ENCODE measurements at places on chromosomes 3 and 15.

DNA sequence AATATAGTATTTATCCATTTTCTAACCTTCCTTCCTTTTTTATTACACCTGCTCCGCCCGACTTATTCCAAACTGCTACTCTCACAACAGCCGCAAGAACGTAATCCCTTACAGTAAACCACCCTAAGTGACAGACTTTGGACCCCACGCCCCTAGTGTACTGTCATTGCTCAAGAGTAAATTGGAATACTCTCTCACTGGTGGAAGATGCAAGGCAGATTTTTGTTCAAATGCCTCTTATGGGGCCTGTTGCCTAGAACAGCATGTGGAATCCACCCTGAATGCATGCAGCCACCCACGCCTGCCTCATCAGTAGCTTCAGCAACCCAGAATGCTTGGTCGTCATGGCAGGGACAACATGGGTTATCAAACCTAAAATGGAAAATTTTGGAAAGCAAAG, 226.2 kb upstream of the ST8SIA2 start:
- DNase-seq: no peak

DNA sequence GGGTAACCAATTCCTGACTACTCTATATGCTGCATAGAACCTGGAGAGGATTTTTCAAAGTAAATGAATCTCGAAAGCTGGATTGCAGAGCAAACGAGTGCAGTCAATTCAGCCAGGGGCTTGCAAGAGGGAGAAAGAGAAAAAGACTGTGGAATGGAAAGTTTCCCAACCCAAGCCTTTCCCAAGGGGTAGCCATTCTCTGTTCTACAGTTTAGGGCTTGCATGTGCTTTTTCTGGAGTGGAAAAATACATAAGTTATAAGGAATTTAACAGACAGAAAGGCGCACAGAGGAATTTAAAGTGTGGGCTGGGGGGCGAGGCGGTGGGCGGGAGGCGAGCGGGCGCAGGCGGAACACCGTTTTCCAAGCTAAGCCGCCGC, 511 bp upstream of the RARB start:
- no peak for DNase-seq

GRCh38 chr3:56101576-56101975, 366.7 kb downstream of the ERC2 start:
- no peak for DNase-seq

DNA sequence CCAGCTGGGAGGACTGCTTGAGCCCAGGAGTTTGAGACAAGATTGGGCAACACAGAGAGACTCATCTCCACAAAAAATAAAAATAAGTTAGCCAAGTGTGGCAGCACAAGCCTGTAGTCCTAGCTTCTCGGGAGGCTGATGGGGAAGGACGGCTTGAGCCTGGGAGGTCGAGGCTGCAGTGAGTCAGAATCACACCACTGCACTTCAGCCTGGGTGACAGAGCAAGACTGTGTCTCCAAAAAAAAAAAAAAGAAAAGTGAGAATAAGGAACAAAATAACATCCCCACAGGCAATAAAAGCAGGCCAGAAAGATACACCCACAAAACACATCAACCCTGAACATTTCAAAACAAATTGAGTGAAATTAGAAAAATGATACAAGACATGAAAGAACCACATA, 48.7 kb upstream of the OCA2 start:
- no peak for DNase-seq

- no peak for DNase-seq
Observed at GRCh38 chr15:78565951-78566774, 843 bp downstream of the CHRNA5 start.

GRCh38 chr3:170622369-170623159, 36.7 kb upstream of the SLC7A14 start:
- DNase-seq: no peak

DNA sequence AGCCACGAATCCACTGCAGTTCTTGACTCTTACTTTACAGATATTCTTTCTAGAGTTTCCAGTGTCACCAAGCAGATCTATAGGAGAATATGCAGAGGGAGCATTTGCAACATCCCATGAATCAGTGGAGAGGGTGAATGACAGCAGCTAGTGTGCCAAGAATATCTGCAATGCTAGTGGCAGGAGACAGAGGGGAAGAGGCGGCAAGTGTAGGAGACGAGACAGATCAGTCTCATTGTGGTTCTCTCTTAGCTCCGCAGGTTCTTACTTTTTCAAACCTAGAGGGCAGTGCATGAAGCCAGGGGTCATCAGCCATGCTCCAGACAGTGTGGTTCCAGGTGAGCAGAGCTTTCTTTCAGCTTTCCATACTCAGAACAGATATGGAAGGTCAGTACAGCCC, 744 bp downstream of the ZNF619 start:
- no peak for DNase-seq

DNA sequence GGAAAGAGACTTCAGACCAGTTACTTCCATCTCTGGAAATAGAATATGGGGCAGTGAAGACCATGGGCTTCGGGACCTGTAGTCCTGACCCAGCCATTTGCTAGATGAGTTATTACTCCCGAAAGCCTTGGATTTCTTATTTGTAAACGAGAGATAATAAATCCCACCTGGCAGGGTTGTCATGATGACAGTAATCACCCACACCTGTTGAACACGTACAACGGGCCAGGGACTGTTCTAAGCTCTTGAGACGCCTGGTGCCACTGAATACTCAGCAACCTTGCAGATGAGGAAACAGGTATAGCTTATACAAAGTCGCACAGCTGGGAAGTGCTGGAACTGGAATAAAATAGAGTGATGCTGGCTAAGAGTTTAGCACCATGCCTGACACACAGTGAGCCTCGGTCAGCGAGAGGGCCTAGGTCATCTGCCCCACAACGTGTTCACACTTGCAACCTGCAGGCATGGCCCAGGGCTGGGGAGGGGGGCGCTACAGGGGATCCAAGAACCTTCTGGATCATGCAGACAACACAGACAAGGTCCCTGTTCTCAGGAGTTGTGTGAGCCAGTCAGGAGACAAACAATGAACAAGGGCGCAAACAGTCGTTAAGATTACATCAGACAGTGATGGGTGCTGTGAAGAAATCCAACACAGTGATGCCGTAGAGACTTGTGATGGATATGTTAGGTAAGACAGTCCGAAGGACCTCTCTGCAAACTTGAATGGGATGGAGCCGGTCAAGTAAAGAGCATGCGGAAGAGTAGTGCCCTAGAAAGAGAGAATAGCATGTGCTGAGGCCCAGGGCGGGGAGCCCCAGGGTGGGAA, 89.2 kb downstream of the CORO2B start:
- DNase-seq: no peak

- no peak for DNase-seq
Observed at GRCh38 chr3:167102071-167102470, 278.0 kb downstream of the ZBBX start.

- DNase-seq: no peak
Observed at GRCh38 chr3:56059731-56060130, 408.5 kb downstream of the ERC2 start.

GRCh38 chr3:73029321-73029796, 32.1 kb upstream of the EBLN2 start:
- no peak for DNase-seq

GRCh38 chr3:158792709-158793108, 9.1 kb upstream of the MFSD1 start:
- no peak for DNase-seq

DNA sequence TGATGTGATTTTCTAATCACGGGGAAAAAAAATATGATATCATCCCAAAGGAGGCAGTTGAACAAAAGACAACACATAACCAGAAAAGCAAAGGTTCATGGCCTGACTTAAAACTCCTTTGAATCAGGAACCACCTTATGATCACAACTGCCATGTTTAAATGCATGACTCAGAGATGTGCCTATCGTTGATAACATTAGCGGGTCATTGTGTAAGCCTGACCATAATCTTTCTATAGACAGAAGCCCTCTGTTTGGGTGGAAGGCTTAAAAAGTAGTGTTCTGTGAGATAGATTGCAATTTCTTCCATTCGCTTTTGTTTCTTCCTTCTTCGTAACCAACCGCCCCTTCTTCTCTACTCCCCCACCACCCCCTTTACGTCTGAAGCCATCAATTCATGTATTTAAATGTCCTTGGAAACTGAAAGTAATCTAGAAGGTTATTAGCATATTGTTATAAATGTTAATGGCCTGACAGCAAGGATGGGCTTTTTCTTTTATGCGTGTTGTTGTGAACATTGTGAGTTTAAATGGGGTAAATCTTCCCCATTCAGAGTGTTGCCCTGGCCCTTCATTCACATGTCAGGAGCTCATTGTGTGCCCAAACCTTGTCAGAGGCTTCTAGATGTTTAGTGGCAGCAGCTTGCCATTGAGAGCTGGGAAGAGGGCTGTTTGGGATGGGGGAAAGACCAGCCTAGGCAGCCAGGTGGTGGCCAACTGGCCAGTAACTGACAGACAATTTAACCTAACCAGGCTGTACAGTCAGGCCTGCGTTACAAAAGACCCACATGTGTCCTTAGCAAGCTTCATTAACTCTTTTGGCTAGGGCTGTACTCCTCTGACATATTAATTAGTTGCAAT, 64.5 kb downstream of the EPHA3 start:
- DNase-seq: no peak

DNA sequence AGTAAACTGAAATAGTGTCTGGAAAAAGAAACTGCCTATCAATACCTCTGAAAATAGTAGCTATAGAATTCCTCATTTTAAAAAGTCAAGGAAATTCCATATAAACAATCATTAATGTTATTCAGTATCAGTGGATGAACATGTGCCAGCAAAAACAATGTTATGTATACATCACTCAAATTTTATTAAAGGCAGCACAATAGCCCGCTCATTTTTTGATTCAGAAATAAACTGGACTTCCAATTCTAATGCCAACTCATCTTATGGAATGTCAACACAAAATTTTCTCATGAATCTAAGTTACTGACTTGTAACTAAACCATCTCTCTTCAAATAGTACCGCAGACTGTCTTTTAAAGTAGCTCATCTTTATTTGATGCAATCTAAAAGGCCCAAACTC, 19.0 kb downstream of the THBS1 start:
- no peak for DNase-seq

DNA sequence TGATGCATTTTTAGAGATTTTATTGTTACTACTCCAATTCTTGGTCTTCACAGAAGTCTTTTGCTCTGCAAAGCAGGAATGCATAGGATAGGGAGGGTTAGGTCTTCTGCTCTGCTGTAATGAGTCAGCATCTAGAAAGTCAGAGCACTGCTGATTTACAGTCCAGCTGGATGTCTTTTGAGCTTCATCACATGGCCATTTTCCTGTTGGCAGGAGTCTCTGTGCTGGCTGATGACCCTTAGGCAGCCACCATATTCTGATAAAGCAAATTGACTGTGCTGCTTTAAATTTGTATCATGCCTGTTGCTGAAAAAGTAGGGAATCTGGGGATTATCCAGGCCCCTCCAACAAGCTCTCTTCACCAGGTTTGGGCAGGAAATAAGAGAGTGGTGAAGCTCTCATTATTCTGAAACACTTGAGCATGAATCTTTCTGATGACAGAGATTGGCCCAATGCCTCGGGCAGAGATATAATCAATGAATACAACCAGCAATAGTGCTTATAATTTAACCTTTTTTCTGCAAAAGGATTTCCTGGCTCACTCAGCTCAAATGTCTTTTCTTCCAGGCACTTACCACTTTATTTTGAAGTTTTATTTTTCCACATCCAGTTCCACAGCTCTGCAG, 9.7 kb upstream of the CRBN start:
- no peak for DNase-seq

GRCh38 chr15:51185213-51186159, 90.8 kb upstream of the TNFAIP8L3 start:
- no peak for DNase-seq

DNA sequence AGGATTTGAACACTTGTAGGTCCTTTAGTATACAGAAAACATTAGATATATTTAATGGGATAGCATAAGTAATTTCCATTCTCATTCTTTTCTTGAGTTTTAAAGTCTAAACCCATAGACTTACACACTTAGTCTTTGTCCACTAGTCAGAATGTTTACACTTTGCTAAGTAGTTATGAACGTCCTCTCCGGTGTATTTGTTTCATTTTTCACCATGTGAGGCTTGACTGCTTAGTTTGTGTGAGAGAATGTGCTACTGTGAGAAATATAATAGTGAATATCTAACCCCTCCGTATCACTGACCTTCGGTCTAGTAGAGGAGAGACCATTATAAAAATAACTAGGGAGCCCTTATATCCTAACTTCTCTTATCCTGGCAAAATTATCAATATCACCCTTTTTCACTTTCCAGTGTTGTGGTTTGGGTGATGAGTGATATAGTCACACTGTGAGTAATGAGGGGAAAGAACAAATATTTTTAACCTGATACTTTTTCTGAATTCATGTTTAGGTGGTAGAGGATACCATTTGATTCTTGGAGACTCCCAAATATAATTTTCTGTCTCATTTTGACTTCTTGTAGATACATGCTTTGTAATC, 122.4 kb downstream of the UBE2E2 start:
- DNase-seq: no peak

GRCh38 chr15:79967298-79968182, 3.5 kb downstream of the BCL2A1 start:
- DNase-seq: no peak

DNA sequence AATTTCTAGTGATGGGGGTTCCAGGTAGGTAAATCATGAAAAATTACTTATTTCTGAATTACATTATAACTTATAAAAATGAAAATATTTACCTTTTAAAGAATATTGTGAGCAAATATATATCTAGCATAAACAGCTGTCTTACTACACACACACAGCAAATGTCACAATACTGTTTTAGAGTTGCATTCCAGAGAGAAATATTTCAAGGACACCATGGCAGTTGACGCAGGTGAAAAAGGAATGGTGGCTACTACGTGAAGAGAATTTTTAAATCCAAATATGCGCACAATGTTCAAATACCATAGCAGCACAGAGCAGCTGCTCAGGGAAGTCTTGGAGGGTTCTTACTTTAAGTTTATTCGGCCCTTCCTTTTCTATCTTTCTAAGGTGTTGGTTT, 356.2 kb downstream of the CGGBP1 start:
- DNase-seq: no peak

- no peak for DNase-seq
Observed at GRCh38 chr3:173538410-173538809, 140.9 kb downstream of the NLGN1 start.

DNA sequence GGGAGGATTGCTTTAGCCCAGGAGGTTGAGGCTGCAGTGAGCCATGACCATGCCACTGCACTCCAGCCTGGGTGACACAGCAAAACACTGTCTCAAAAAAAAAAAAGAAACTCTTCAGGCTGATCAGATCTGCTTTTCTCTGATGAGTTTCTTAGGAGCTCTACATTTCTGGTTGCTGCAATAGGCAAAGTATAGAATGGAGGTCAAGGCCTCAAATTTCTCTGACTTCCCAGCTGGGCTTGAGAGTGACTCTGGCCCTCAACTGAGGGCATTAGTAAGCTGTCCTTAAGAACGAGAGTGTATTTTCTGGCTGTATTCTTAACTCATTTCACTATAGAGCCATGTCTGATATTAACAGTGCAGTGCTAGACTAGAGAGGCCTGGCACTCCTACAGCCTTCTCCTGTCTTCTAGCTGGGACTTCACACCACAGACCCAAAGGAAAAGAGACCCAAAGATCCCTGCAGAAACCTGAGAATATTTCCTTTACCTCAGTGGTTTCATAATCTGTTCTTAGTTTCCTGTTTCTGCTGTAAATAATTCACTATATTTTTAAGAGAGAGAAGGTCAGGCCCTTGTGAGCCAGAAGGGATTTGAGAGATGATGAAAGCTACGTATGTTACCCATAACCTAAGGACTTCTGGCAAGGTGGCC, 2.0 kb upstream of the NR1I2 start:
- DNase-seq: no peak

- DNase-seq: no peak
Observed at GRCh38 chr3:18633002-18633401, 207.9 kb upstream of the SATB1 start.

GRCh38 chr3:73605412-73605811, 19.3 kb downstream of the PDZRN3 start:
- DNase-seq: no peak

GRCh38 chr3:55540579-55540978, 53.5 kb upstream of the WNT5A start:
- DNase-seq: no peak

Data from hypothalamus (tissue), 51 donors.